ENCODE measurements at places on chromosomes 6 and 20.

DNA sequence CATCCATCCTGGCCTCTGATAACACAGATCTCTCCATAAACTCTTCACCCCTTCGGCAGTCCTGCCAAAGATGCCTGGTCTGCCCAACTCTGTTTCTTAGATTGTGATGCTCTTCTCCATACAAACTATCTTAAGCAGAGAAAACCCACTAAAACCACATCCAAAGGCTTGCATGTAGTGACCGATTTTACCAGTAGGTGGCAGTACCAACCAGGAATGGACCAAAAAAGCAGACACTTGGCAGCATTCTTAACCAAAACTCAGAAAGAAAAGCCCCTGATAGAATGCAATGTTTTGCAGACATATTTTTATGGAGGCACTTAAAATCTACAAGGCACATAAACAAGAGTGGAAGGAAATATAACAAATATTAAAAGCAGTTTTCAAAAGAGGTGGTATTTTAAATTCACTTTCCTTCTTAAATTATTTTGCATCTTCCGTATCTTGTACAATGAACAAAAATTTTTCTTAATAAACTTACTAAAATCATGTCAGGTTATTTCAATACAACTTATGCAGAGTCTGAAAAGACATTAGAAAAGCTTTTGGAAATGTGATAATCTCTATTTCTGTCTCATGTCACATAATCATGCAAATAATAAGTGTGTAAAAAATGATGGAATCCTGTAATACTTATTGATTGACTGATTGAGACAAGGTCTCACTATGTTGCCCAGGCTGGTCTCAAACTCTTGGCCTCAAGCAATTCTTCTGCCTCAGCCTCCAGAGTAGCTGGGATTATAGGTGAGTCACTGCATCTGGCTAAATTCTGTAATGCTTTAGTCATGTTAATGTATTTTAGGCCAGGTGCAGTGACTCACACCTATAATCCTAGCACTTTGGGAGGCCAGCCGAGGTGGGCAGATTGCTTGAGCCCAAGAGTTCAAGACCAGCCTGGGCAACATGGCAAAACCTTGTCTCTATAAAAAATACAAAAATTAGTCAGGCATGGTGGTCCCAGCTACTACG is 29.4 kb downstream of the LRP11 start:
- DNase-seq = peak; percentile 61

- DNase-seq = peak; percentile 50
These were observed 2.3 kb downstream of the RPS12 start for GRCh38 chr6:132816660-132817059.

- peak; percentile 73 for DNase-seq
These were observed 18.5 kb upstream of the C6orf141 start for GRCh38 chr6:49531774-49532569.

DNA sequence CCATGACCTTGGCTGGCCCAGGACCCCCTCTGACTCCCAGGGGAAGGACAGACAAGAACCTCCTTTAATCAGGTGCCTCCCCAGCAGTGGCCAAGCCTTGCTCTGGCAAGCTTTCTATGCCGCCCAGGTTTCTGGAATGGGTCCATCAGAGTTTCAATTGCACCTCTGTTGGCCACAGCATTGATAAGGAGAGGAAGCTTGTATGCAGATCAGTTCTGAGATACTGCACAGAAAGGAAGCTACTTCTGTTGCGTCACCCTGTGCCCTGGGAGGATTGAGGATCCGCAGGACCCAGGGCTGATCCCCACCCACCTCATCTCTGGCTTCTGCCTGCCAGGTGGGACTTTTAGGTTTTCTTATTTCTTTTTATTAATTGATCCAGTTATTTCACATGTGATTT is 167.2 kb downstream of the TFAP2C start:
- DNase-seq = no peak

DNA sequence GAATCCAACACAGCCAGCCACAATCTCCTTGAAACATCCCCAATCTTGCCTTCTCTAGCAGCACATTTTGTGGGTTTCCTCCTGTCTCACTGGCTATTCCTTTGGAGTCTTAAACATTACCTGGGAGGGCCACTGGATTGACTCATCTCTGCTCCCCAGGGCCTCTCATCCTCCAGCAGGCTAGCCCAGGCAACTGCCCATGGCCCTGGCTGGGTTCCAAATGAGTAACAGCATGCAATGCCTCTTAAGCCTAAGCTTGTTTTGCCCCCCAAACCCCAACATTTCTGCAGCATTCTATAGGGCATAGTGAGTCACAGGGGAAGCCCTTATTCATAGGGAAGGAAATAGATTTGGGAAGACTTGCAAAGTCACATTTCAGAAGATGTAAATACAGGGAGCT is 204.9 kb downstream of the FOXA2 start:
- DNase-seq = no peak

DNA sequence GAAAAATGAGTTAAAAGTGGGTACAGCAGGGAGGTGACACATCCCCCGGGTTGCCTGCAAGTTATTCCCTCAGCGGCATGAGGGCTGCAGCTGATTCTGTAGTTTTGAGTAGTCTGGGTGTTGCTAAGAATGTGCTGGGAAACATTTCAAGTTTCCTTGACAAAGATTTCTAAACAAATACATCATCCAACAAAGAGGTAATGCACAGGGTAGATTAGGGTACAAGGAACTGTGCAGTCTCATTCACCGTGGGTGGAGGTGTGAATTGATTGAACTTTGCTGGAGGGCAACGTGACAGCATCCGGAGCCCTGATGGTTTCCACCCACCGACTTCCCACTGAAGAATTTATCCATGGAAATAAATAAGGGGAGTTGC is 21.8 kb downstream of the CASS4 start:
- no peak for DNase-seq

DNA sequence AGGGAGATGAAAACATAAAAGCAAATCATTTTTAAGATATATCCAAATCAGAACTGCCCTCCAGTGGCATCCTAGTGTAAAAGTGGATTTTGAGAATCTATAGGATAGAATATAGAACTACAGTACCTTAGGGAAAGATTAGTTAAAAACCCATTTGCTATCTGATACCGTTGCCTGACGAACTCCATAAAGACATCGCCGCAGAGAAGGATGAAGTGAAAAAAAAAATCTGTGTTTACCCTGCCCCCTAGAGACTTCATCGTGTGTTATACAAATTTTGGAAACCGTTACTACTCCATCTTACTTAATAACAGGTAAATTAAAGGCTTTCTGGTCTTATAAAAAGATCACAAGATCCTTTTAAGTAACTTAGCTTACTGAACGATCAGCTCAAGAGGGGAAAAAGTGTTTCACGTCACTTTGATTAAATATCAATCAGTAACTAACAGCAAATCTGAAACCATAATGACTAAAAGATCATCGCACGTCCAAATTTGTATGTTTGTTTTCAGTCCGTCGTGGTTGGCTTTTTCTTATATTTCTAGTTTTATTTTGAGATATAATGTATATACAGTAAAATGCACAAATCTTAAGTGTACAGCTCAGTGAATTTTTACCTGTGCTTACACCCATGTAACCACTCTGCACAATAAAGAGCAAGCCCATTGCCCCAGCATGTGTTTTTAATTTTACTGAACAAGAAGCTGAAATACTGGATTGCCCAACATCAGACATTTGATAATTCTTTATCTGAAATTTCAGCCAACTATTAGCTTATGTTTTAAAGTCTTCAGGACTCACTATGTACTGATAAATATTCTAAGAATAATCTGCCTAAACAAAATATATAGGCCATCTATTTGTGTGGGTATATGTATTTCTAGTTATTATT is 881 bp upstream of the MCM3 start:
- DNase-seq = peak; percentile 45

DNA sequence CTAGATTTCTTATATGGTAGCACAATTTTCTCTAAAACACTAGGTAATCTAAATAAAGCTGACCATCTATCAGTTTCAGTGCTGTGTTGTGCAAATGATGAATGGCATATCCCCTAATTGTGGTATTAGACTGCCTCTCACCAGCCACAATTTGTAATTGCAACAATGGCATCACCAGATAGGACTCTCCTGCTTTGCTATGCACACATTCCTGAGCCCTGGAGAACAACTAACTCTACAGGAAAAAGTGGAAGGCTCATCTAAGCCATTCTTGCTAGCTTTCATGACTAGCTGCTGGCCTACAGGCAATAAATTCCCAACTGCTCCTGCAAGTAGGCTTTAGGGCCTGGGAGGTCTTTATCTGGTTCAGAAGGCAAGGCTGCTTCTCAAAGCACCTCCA is 974.1 kb downstream of the EYS start:
- no peak for DNase-seq

GRCh38 chr20:23242556-23243180 is 107.9 kb upstream of the NXT1 start:
- no peak for DNase-seq

- no peak for DNase-seq
These were observed 93.0 kb upstream of the POPDC3 start for GRCh38 chr6:105272786-105273185.

DNA sequence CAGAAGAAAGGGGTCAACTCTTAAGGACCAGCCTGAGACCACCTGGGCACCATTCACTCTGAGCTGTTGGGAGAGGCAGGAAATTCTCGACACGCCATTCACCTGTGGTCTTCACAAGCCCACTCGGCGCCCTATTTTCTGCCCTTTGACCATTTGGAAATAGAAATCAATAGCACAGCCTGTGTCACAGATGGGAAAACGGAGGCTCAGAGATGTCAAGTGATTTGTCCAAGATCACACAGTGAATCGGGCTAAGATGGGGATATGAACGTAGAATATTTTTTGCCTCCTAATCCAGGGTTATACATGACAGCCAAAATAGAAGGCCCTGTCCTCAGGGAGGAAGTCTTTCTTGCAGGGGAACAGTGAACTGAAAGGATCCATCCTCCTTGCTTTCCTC is 3.0 kb upstream of the APOBEC2 start:
- no peak for DNase-seq

- no peak for DNase-seq
These were observed 19.0 kb upstream of the SERINC3 start for GRCh38 chr20:44540834-44541233.

GRCh38 chr20:17612992-17613327 is 43.1 kb downstream of the DSTN start:
- DNase-seq = no peak

GRCh38 chr6:13988049-13988738 is 63.4 kb downstream of the RNF182 start:
- DNase-seq = no peak

GRCh38 chr20:14956538-14956937 is 619.1 kb upstream of the FLRT3 start:
- DNase-seq = no peak

- DNase-seq = no peak
These were observed 4.3 kb upstream of the FUCA2 start for GRCh38 chr6:143515766-143516355.

DNA sequence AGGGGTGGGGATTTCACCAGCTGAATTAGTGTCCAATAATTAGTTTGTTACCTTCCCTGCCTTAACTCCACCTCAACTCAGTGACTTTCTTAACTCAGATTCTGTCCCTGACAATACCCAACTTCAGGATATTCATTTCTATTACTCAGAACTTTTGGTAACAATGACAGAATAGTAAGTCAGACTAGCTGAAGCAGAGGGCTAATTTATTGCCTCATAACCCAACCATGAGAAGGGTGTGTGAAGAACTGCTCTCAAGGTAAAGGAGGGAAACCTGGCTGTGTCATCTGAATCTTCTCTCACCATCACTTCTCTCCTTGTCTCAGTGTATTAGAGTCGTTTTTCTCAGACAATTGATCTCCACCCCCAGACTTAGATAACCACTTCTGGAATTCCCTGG is 1.2 kb upstream of the PI3 start:
- DNase-seq = no peak

DNA sequence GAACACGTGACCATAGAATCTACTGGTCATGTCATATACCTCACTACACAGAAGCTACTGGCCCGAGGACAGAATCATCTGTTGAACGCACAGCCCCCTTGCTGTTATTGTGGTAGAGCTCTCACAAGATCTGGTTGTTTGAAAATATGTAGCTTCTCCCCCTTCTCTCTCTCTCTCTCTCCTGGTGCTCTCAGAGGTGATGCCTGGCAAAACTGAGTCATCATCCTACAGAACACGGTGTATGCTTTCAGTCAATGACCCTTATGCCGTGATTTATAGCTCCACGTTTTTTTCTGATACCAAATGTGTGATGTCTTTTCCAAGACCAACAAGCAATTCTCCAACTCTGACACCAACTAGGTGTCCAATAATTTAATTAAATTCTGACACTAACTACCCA is 13.0 kb upstream of the RBM24 start:
- no peak for DNase-seq

DNA sequence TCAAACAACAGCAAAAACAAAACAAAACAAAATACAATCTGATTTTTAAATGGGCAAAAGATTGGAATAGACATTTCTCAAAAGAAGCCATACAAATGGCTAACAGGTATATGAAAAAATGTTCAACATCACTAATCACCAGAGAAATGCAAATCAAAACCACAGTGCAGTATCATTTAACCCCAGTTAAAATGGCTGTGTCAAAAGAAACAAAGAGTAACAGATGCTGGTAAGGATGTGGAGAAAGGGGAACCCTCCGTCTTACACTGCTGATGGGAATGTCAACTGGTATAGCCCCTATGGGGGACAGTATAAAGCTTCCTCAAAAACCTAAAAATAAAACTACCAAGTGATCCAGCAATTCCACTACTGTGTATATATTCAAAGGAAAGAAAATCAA is 10.9 kb upstream of the NELFCD start:
- no peak for DNase-seq

- no peak for DNase-seq
These were observed 139.4 kb downstream of the UST start for GRCh38 chr6:148885925-148886845.

Data from erythroblast (primary cell).